NCI-H526 treated with DMSO at 0.1 percent for 48 hours (cell line): ENCODE measurements at places on chromosomes 2 and 18.

DNA sequence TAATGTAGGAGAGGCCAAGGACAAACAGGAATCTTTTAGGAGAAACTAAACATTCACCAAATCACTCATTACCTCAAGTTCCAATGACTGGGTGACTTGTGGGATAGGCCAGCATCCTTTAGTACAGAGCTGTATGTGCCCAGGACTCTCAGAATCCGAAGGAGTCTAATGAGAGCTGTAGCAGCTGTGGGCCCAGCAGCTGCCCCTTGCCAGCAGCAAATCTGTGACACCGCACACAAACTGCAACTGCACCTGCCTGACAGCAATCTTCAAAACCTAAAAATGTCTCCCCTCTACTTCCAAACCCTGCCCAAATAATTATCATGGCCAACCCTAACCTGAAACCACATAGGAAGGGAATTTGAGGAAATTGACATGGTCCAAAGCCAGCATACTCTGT lies 44.5 kb upstream of the ACVR2A start:
- no peak for DNase-seq

- no peak for DNase-seq
Observed at GRCh38 chr2:134706587-134707329, 12.0 kb downstream of the TMEM163 start.

DNA sequence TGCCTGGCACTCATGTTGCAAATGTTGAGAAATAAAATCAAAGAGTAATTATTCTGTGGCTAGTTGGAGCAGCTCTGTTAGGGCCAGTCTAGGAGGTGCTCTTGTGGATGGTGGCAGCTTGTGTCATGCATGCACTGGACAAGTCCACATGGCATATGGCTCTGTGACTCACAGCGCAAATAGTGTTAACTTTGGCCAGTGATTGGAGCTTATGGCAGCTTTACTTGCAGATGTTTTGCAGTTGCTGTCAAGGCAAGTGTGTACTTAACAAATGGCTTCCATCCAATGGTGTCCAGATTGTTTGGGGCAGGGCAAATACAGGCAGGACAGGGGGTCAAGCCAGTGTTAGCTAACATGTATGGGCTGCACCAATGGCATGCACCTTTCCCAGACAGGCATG lies 26.1 kb upstream of the TMX3 start:
- no peak for DNase-seq

GRCh38 chr2:9091811-9092210 lies 88.3 kb upstream of the MBOAT2 start:
- DNase-seq = no peak

GRCh38 chr2:42077343-42077742 lies 29.5 kb downstream of the PKDCC start:
- no peak for DNase-seq

DNA sequence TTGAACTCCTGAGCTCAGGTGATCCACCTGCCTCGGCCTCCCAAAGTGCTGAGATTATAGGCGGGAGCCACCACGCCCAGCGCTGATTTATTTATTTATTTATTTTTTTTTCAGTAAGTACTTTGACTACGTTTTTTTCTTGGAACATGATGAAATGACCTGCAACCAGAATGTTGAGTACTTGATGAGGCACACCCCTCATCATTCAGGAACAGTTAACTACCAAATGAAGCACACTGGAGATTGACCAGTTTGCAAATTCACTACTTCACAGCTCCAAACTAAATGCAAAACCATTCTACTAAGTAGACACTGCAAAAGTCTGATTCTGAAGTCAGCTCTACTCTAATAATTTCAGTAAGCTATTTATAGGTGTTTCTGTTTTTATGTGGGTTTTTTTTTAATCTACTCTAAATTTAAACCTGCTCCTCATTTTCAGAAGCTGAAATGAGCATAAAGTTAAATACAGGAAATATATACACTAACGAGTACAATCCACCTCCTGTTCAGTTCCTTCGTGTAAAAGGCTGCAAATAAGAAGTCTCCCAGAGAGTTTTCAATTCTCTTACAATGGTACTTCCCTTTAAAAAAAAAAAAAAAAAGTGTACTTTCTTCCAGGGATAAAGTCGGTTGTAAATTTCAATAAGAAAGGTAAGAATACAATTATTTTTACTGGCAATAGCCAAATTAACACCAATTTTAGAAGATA lies 1.4 kb downstream of the GFPT1 start:
- peak; percentile 28 for DNase-seq

- DNase-seq = no peak
Observed at GRCh38 chr2:8408560-8409460, 273.0 kb upstream of the ID2 start.

GRCh38 chr2:7018282-7018701 lies 101.1 kb downstream of the RNF144A start:
- DNase-seq = no peak

- no peak for DNase-seq
Observed at GRCh38 chr18:9712611-9713010, 4.5 kb downstream of the RAB31 start.

DNA sequence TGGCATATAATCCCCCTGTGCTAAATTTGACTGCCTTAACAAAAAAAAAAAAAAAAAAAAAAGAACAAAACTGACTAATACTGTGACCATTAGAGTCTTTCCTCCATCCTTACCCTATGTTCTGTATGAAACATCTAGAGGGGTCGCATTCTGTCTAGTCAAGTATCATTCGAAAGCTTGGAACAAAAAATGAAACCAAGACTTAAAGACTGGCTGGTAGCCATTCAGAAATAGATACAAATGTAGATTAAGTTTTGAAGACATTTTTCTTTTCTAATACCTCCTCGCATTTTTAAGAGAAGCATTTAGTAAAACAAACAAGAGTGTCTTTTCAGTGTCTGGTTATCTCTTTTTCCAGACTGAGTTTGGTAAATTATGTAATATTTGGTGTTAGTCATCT lies 66.7 kb downstream of the SPATS2L start:
- no peak for DNase-seq

- DNase-seq = no peak
Observed at GRCh38 chr2:167818521-167818920, 428.9 kb downstream of the STK39 start.

DNA sequence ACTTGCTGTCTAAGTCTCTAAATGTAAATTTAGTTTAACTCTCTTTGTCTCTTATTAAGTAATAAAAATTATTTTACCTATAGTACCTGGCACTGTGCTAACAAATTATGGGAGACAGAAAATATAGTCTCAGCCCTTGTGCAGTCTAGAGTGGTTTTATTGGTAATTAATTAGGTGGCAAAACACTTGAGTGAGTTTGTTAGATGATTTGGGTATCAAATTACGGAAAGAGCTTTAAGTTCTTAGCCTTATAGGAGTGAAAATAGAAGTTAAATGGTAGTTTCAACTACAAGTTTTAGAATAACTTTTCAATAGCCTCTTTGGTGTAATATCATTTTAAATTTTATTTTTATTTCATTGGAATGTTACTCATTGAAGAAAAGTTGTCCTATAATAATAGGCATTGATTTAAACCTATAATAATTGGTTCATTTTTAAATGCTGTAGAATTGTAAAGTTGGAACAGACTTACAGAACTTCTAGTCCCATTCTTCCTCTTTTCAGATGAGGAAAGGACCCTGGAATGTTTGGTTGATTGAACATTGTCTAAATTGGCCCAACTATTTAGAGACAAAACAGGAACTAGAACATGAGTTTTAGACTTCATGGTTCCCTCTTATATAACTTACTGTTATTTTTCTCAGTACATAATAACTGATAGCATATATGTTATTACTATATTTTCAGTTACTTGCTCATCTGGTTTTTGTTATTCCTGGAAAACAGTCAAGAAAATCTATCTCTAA lies 10.2 kb upstream of the HTR2B start:
- no peak for DNase-seq

- no peak for DNase-seq
Observed at GRCh38 chr18:23073996-23074606, 61.2 kb upstream of the CABLES1 start.

- no peak for DNase-seq
Observed at GRCh38 chr2:122423934-122424333, 668.5 kb downstream of the TSN start.

DNA sequence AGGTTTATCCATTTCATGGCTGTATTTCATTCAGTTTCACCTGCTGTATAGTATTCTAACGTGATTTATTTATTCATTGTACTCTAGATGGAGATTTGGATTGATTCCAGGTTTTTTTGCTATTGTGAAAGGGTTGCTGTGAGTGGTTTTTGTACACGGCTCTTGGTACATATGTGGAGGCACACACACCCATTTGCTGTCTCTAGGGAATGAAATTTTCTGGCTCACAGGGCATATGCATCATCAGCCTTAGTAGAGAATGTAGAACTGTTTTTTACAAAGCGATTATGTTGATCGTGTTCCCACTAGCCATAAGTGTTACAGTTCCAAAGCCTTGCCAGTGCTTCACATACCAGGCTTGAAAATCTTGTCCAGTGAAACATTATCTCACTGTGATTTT lies 5.1 kb downstream of the SPTBN1 start:
- DNase-seq = no peak

GRCh38 chr2:62110415-62111025 lies 85.4 kb upstream of the B3GNT2 start:
- no peak for DNase-seq

DNA sequence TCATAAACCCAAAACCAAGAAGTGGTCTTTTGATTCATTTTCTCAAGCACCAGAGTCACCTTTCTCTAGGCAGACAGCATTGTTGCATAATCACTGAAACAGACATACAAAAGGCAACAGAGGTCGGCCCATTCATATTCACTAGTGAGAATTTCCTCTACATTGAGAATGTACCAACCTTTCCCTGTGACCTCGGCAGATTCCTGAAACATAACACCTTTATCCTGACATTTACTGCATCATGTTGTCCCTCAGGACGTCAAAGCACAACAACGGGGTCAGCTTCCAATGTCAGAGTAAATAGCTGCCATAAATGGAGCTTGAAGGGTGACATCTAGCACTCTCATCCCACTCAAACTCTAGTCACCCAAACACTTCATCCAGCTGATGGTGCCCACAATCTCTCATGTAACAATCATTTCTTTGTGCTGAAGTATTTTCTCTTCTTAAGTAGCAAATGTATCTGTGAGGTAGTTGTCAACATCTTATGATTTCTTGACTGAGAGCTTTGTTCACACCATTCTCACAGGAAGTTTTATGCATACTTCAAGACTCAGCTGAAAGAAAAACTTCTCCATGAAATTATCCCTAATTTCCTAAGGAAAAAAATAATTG lies 802.6 kb upstream of the CHAC2 start:
- DNase-seq = no peak

- DNase-seq = no peak
Observed at GRCh38 chr2:30569946-30570345, 122.9 kb downstream of the LCLAT1 start.

DNA sequence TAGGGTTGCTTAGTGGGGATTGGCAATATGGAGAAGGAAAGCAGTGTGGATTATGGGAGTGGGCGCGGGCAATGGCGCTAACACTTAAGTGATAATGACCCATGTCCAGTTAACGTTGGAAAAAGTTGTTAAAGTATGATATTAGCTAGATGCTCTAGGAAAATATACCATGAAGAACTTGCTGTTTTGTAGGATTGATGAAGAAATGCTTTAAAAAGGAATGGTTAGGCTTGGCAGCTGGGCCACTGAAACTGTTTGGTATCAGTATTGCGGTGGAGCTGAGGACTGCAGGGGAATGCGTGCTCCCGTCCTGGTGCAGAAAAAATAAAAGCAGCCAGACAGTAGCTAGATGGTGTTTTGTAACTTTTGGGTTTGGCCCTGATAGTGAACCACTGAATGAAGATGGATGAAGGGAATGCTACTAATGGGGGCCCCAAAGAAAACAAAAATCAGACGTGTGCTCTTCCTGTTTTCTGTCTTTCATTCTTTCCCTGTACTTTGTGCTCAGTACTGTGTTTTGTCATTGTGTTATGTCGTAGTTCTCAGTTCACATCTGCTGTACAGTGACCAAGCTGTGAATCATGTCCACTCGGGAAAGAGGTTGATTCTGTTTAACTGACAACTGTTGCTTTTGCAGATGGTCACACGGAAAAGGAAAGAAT lies 999 bp downstream of the INSIG2 start:
- peak; percentile 50 for DNase-seq

DNA sequence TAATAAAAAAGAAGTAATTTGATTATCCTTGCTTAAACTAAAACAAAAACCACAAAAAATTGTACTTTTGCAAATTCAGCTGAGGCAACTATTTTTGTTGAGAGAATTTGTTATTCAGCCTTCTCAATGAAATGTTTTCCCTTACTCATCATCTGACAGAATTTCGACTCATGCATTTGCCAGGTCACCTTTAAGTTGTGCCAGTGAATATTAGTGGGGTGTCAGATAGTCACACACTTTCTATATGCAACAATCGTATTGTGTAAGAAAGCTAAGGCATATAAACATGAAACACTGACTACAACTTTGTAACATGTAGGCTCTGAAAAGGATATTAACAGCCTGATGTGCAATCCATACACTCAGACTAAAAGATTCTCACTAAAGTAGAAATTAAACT lies 1653.1 kb upstream of the SLC39A10 start:
- no peak for DNase-seq

DNA sequence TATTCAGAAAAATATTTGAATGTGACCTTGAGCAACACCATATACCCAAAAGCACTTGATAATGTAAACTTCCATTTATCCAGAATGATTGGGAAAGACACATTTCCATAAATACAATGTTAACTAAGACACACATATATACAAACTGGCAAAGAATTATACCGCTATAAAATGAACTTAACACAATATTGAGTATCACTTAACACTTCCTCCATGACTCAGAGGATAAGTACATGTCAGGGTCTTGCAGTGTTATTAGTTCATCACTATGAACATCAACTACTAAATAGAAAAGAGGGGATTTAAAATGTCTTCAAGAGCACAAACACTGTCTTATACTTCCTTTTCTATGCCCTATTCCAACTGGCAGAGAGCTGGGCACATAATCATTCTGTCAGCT lies 18.6 kb downstream of the WDSUB1 start:
- no peak for DNase-seq

GRCh38 chr2:83054751-83055150 lies 1404.3 kb downstream of the SUCLG1 start:
- no peak for DNase-seq

DNA sequence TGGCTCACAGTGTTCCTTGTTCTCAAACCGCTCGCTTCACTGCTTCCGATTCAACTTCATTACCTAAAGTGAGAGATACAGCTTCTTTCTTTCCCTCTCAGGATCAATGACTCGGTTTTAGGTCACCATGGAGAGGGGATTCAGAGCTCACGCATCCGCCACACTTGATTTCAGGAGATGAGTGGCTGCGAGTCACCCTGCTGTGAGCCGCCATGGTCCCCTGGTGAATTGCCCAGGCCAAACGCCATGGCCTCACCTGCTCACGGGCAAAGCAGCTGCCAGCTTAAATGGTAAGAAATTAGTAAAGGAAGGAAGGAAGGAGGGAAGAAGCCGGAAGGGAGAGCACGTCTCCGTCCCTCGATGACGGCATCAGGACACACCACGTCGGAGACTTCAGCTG lies 60.5 kb downstream of the ADNP2 start:
- DNase-seq = no peak

- DNase-seq = peak; percentile 38
Observed at GRCh38 chr2:217943446-217944321, 59.1 kb downstream of the TNS1 start.
